Cerebellar cortex (tissue), 1 donor: ENCODE measurements at places on chromosomes 3 and 15.
A peak's percentile ranks its signal among the peaks of the same experiment; 100 is the strongest.

DNA sequence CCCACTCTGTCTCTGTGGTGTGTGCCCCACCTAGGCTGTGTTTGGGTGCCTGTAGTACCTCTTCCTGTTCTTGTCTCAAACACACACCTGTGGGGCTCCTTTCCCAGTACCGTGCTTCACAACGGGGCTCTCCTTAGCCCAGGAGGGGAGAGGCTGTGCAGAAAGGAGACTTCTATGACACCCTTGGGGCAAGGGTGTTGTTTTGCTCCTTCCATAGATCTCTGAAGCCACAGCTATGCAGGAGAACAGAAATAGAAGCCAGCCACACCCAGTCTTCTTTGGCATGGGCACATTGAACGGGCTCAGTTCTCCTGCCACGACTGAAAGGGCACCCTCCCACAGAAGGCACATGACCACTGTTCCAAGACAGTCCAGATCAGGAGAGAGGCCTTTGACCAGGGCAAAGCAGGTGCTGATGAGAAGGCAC lies 74.3 kb downstream of the LIPC start:
- DNase-seq: no peak

DNA sequence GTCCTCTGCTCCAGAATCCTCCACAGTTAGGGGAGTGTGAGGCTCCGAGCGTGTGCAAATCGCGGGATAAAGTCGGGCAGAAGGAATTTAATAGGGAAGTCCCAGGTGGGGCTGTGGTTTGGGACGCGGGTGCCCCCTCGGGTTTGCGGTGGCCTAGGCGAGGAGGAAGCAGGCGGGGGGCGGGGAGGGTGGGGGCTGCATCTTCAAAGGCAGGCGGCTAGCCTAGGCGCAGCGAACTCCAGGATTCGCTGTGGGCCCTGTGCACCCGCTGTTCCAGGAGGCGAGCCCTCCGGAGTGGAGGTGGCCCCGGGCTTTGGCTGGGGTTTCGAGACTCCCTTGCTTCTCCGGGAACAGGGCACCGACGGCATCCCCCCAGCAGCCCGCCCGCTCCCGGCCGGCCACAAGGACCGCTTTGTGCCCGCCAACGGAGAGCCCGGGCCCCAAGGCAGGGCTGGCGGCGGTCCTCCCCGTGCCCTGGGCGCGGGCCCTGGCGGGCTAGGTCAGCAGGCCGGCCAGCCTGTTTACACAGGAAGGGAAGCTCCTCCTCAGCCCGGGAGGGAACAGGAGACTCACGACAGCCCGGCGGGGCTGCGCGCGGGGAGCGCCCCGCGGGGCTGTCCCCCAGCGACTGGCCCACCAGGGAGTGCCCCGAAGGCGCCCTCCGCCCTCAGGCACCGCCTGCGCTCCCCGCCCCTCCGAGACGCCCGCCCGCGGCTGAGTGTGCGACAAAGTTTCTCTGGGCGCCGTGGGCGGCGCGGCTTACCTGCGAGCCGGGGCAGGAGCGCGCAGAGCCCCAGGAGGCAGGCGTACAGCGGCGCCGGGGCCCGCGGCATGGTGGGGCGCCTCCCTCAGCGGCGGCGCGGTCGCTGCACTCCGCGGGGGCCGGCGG lies 753 bp downstream of the ITGB5 start:
- no peak for DNase-seq

DNA sequence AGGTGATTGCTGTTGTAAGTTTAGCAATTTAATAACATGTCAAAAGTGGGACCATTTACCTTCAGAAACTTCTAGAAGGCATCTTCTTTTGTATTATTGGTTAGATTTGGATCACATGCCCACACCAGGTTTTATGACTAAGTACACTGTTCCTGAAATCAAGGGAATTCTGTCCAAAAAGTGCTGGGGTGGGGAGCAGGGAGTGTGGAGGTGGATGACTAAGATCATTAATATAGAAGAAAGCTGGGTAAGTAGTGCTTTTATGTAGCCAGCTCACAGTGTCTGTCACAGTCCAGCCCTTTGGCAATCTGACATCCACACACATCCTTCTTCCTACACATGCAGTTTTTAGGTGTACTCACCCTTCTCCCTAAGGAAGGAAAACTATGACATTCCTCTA lies 120.0 kb downstream of the TMCO5A start:
- no peak for DNase-seq

GRCh38 chr15:85527895-85528294 lies 147.5 kb downstream of the AKAP13 start:
- DNase-seq: no peak

DNA sequence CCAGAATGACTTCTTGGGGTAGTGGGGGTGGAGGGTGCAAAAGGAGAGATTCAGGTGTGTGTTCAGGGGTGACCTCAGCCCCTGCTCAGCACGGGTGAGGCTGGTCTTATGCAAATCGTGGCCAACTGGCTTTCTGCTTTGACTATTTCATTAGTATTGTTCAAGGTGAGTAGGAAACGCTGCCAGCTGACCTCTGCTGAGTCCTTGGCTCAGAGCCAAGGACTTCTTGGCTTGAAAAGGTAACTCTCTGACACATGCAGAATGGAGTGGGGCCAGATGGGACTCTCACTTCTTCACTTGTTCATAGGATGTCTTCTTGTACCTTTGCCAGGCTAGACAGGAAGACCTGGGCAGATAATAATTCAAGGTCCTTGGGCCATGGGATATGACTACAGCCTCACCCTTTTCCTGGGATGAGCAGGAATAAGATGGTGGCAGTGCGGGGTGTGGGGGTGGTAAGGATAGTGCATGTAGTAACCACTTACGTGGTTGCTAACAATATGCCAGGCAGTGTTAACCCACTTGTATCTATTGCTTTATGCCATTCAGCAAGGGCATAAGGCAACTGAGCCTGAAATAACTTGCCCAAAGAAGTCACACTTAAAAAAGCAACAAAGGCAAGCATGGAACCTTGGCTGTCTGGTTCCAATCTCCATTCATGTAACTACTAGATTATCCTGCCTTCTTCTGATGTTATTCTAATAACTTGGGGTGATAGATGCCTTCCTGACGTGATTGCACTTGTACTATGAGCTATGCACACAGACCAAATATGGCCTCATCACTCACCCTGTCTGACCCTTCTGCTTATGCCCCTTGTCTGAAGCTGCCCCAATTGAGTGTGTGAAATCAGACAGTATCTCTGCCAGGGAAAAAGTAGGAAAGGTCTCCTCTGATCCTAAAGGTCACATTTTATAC lies 193.1 kb downstream of the NR1D2 start:
- DNase-seq: peak; percentile 12

DNA sequence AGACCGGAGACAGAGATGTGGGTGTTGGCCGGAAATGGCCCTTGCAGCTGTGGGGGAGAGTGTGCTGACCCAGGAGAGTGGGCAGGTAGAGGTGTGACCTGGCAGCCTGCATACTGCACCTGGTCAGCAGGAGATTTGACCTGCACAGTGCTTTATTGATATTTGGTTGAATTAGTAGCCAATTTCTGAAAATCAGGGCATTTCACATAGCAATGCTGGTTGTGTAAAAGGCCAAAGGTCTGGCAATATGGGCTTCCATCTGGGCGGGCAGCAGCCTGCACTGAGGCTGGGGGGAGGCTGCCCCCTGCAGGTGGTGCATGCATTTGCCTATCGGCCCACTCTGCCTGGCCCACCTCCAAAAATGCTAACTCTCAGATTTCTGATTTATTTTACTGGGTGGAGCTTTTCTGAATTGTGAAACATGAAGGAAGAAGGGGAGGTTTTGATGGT lies 9.4 kb upstream of the MGLL start:
- no peak for DNase-seq

- no peak for DNase-seq
These were observed 174.2 kb downstream of the NR1D2 start for GRCh38 chr3:24119321-24119751.

DNA sequence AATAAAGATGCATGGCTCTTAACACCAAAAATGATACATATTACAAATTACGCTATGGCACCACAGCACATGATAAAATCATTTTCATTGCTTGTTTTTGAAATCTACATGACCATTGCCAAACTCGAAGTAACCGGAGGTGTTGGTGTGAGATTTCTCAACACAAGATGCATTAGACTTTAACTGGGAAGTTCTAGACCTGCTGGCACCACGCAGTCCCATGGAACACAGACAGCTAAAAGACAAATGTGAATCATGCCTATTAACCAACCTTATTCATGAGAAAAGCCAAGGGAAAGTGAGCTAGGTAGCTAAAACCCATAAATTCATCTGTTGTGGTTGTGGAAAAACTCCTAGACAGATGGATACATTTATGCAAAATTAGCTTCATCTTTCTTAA lies 595.4 kb downstream of the FOXP1 start:
- DNase-seq: no peak

DNA sequence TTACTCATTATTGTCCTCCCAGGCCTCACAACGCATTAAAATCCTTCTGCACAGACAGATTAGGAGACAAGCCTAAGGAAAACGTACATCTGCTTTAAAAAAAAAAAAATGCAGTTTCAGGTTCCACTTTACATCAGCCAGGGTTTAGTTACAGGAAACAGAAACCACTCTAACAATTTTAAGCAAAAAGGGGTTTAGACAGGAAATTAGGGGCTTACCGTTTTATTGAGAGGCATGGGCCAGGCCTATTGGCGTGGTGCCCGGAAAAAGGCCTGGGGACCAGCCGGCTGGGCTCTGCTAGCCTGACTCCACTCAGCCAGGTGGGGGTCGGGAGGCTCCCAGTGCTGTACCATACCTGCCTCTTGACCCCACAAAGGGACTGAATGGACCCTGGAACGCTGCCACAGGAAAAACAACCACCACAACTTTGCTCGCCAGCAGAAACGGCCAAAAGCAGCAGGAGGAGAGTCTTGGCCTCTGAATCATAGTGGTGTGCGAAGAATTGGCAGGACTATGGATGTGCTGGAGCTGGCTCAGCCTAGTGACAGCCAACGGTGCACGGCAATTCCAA lies 124.3 kb downstream of the CHSY1 start:
- DNase-seq: peak; percentile 91

DNA sequence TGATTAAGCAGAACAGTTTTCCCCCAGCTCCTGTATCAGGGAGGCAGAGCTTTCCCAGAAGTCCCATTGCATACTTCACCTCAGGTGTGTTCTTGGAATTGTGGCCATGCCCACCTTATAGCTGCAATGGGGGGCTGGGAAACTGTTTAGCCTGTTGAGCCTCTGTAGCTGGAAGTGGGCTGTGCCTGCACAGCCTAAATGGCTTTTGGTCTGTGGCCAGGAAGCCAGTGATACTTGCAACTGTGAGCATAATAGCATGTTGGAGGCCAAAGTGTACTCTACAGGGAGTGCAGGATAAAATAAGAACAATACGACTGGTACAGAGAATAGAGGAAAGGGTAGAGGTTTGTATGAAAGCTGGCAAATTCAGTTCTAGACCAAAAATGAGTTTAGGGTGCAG lies 248.5 kb downstream of the PTPRG start:
- DNase-seq: peak; percentile 88

- no peak for DNase-seq
These were observed 47.2 kb downstream of the PPARG start for GRCh38 chr3:12336099-12336498.

GRCh38 chr3:86793786-86794185 lies 197.2 kb downstream of the VGLL3 start:
- DNase-seq: no peak

- DNase-seq: no peak
These were observed 28.4 kb downstream of the PML start for GRCh38 chr15:74022706-74023470.

DNA sequence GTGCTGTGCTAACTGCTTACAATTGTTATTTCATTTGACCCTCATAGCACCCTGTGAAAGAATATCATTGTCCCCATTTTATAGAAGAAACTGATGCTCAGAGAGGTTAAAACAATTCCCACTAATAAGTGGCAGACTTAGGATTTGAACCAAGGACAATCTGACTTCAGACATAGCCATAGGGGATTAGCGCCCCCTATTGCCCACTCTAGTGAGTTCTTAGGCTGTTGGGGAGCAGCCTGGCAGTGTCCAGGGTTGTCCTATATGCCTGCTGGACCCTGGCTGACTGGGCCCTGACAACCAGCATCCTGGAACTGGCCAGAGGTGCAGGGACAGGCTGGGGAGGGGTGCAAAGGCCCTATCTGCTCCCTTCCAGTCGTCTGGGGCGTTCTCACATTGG lies 15.4 kb downstream of the DPH3 start:
- DNase-seq: no peak

DNA sequence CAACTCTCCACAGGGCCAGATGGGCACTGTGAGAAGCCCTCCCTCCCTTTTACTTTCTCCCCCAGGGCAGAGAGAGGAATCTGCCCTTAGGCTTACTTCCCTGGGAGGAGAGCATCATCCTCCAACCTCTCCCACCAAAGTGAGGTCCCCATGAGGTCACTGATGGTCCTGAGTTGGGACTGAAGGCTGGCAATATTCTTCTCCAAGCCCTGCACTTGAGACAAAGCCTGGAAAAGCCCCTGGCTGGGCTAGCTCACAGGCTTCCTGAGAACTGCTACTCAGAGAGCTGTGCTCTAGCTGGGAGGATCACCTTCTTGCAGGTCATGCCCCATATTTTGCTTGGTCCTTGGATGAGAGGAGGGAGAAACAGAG lies 110.0 kb upstream of the MEF2A start:
- DNase-seq: no peak

DNA sequence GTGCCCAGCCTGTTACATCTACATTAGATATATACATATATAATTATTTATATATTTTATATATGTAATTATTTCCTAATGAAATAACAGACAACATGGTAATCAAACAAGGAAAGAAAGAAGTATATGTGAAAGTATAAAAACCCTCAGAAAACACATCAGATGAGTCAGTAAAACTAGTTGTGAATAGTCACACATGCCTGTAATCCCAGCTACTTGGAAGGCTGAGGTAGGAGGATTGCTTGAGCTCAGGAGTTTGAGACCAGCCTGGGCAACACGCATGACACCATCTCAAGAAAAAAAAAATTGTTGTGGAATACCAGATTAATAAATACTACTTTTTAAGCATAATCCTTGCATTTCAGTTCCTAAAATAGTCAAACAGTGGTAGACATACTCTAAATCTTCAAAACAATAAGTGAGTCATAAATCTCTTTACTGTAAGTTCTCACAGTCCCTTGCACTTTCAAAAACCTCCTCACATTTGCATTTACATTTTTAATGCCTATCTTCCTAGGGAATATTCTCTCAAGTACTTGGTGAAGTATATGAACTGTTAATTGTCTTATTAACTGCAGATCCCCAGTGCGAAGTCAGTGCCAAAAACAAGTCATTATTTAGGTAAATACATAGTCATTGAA lies 106.5 kb downstream of the MYO9A start:
- no peak for DNase-seq
